Osteocyte (in vitro differentiated cells): ENCODE measurements at places on chromosomes 7 and 10.

GRCh38 chr7:51031791-51032515 lies 249.3 kb upstream of the GRB10 start:
- H3K27ac ChIP-seq = no peak overlapping the region
- H3K36me3 ChIP-seq = no peaks in the 10 kb centered on the region
- H3K27me3 ChIP-seq = no peaks in the 10 kb centered on the region
- peaks cover 78% of the 10 kb centered on the region for H3K4me1 ChIP-seq

DNA sequence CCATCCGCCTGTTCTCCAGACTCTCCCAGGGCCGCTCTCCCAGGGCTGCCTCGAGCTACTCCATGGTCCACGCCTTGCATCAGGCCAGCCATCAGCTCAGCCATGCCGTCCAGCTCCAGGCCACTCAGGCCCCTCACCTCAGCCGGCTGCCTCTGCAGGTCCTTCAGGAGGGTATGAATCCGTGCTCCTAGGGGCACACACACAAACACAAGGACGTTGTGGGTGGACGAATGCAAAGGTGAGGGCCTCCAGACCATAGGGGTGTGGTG lies 449.4 kb downstream of the PTPRN2 start:
- no peak overlapping the region for H3K27ac ChIP-seq
- H3K27me3 ChIP-seq = no peaks in the 10 kb centered on the region
- no peak for DNase-seq
- no peaks in the 10 kb centered on the region for H3K36me3 ChIP-seq
- no peaks in the 10 kb centered on the region for H3K4me1 ChIP-seq

DNA sequence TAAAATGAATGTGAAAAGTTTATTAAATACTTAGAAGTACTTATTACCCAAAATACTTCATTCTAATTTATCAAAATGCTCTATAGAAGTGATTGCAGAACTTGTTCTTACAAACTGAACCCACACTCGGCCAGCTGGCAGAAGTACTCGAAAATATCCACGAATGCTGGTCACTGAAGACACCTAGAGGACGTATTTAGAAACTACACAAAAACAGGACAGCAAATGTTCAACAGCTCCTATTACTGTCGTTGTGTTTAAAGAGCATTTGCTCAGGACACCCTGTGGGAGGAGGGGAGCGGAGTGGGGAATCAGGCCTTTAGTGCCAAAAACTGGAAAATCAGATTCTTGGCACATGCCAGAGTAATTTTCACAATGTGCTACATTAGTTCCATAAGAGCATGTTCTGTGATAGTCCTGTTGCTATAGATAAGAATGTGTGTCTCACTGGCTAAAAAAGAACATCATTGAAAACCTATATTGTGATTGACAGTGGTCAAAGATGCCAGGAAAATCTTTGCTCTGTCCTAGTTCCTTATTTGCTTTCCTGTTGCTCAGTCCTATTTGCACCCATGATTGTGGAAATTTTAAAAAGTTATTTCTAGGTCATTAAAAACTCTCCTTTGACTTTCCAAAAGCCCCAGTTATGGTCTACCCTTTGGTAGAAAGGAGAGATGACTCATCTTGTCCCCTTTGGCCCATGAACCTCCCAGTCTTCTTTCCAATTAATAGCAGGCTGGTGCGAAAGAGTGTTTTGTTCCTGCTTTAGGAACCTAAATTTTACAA lies 49.0 kb upstream of the NRBF2 start:
- H3K4me1 ChIP-seq = peaks cover 18% of the 10 kb centered on the region
- H3K27ac ChIP-seq = peak overlapping the region; percentile 52

DNA sequence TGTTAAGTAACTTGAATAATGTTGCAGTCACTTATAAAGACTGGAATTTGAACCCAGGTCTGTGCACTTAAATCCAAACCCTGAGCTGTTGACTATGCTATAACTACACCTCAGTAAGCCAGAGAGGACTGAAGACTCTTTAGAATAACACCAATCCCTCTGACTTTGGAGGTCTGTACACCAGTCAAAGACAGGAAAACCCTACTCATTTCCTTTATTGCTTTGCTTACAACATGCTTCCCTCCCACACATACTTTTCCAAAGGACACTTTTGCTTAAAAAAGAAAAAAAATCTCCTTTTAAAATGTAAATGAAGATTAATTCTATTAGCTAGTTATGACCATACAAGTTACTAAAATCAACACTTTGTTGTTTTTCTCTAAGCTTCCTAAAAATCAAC lies 184.7 kb upstream of the KCTD7 start:
- no peak overlapping the region for H3K27ac ChIP-seq
- peaks cover 3% of the 10 kb centered on the region for H3K4me1 ChIP-seq
- H3K4me3 ChIP-seq = no peak overlapping the region
- no peaks in the 10 kb centered on the region for H3K27me3 ChIP-seq
- peaks cover 9% of the 10 kb centered on the region for H3K36me3 ChIP-seq
- no peak for DNase-seq

DNA sequence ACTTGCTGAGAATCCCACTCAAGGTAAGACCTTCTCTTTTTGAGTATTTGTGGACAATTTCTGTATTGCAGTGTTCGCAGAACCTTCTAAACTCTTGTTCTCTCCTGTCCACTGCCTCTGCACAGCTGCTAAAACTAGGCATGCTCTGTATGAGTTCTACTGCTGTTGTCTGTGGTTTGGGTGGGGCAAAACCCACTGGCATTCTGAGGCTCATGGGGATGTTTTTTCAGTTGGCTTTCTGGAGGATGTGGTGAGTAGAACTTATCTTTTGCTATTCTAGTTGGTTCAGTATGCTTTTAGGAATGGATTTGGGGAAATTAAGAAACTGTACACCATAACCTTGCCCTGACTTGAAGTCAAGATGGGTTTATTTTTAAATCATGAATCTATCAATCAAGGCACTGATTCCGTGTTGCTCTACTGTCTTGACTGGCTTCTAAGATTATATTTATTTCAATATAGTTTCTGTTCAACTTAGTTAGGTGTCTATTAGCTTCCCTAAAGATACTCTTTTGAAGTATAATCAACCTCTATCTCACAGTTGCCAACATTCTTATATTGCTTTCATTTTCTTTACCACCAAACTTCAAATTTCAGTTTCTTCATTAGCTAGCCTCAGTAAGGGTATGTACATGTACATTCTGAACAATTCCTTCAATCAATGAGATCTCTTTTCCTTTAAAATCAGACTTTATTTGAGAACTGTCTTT lies 25.0 kb upstream of the C1GALT1 start:
- peaks cover 24% of the 10 kb centered on the region for H3K4me1 ChIP-seq
- H3K27ac ChIP-seq = peak overlapping the region; percentile 82
- no peak for DNase-seq
- H3K36me3 ChIP-seq = peaks cover 1% of the 10 kb centered on the region
- no peaks in the 10 kb centered on the region for H3K27me3 ChIP-seq

- H3K27me3 ChIP-seq = no peaks in the 10 kb centered on the region
- no peak overlapping the region for H3K4me3 ChIP-seq
- no peak overlapping the region for H3K27ac ChIP-seq
- no peaks in the 10 kb centered on the region for H3K4me1 ChIP-seq
Measured at GRCh38 chr10:7601023-7601656, 65.6 kb downstream of the ITIH5 start.

DNA sequence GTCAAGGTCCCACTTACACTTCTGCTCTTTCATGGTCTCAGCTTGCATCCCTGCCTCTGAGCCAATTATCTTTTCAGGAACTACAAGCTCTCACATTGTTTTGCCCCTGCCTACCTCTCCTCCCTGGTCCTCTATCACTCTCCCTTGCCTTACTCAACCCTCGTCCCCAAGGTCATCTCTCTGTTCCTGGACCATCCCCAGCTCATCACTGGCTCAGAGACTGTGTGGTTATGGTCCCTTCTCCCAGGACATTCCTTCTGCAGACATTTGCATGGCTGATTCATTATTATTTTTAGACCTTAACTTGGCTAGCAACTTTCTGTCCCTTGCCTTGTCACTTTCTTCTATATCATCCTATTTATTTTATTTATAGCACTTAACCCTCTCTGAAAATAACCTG lies 17.8 kb upstream of the GPAM start:
- no peaks in the 10 kb centered on the region for H3K36me3 ChIP-seq
- H3K4me3 ChIP-seq = no peak overlapping the region
- no peak overlapping the region for H3K27ac ChIP-seq
- no peaks in the 10 kb centered on the region for H3K27me3 ChIP-seq
- H3K4me1 ChIP-seq = no peaks in the 10 kb centered on the region
- no peak for DNase-seq

GRCh38 chr10:111108441-111108840 lies 31.6 kb downstream of the ADRA2A start:
- H3K4me3 ChIP-seq = no peak overlapping the region
- H3K36me3 ChIP-seq = no peaks in the 10 kb centered on the region
- H3K27ac ChIP-seq = no peak overlapping the region
- peaks cover 3% of the 10 kb centered on the region for H3K27me3 ChIP-seq
- no peak for DNase-seq
- H3K4me1 ChIP-seq = no peaks in the 10 kb centered on the region

DNA sequence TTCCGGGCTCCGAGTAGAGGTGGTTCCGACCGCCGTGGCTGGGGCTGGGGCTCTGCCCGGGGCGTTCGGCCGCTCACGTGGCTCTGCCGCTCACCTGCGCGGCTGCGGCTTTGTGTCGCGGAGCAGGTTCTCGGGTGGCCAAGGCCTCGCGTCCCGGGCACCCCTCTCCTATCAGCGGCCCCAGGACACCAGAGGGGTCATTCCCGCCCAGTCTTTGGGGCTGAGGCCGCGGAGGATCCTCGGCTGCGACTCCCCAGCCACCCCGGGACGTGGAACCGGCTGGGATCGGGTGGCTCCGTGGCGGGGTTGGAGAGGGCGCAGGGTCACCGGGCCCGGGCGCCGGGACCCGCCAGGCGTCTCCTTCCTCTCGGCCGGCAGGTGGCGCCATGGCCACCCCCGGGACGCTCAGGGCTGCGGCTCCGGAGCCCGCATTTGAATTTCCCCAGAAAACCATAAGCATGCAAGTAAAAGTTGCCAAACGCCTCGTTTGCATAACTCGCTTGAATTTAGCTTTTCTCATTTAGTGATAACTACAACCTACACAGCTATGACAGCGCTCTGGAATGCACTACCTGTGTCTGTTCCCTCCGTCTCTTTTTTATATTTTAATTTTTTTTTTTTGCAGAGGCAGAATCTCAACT lies 1.2 kb downstream of the COL26A1 start:
- peak overlapping the region; percentile 72 for H3K4me3 ChIP-seq
- no peak overlapping the region for H3K27ac ChIP-seq

DNA sequence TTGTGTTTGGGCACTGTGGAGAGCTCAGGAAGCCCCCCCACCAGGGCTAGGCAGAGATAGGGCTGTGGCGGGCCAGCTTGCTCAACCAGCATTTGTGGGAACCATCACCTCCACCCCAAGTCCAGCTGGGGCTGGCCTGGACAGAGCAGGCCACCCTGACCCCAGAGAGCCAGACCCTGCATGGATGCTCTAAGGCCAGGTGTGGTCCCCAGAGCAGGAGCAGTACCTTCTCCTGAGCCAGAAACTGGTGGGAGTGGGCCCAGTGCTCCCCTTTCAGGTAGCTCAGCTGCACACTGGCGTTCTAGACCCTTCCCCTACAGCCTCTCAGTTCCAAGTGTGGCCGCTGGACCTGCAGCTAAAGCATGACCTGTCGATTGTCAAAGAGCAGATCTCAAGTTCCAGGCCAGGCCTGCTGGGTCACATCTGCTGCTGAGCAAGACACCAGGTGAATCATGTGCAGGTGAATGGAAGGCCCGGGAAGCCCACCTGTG lies 57.2 kb downstream of the RASGEF1A start:
- H3K27me3 ChIP-seq = no peaks in the 10 kb centered on the region
- no peak overlapping the region for H3K4me3 ChIP-seq
- DNase-seq = no peak
- H3K4me1 ChIP-seq = peaks cover 3% of the 10 kb centered on the region
- H3K36me3 ChIP-seq = no peaks in the 10 kb centered on the region

- H3K4me3 ChIP-seq = no peak overlapping the region
- peaks cover 21% of the 10 kb centered on the region for H3K4me1 ChIP-seq
- DNase-seq = no peak
- peaks cover 2% of the 10 kb centered on the region for H3K36me3 ChIP-seq
- no peaks in the 10 kb centered on the region for H3K27me3 ChIP-seq
Measured at GRCh38 chr7:111202321-111202720, 111.4 kb downstream of the LRRN3 start.

GRCh38 chr10:59823111-59823510 lies 69.9 kb upstream of the MRLN start:
- no peak for DNase-seq
- H3K27ac ChIP-seq = no peak overlapping the region
- H3K27me3 ChIP-seq = no peaks in the 10 kb centered on the region
- no peak overlapping the region for H3K4me3 ChIP-seq
- no peaks in the 10 kb centered on the region for H3K4me1 ChIP-seq
- H3K36me3 ChIP-seq = peaks cover 9% of the 10 kb centered on the region

GRCh38 chr10:100993986-100994708 lies 5.5 kb upstream of the LZTS2 start:
- H3K4me1 ChIP-seq = peaks cover 20% of the 10 kb centered on the region
- DNase-seq = no peak
- H3K27ac ChIP-seq = no peak overlapping the region
- H3K36me3 ChIP-seq = peaks cover 14% of the 10 kb centered on the region
- no peaks in the 10 kb centered on the region for H3K27me3 ChIP-seq
- H3K4me3 ChIP-seq = no peak overlapping the region

- no peaks in the 10 kb centered on the region for H3K4me1 ChIP-seq
- DNase-seq = no peak
- H3K36me3 ChIP-seq = no peaks in the 10 kb centered on the region
- no peak overlapping the region for H3K4me3 ChIP-seq
Measured at GRCh38 chr7:4154882-4155535, 527.1 kb upstream of the FOXK1 start.

- no peak overlapping the region for H3K27ac ChIP-seq
- no peaks in the 10 kb centered on the region for H3K27me3 ChIP-seq
- H3K36me3 ChIP-seq = peaks cover 16% of the 10 kb centered on the region
- H3K4me3 ChIP-seq = no peak overlapping the region
- H3K4me1 ChIP-seq = peaks cover 13% of the 10 kb centered on the region
Measured at GRCh38 chr7:40516376-40516775, 381.6 kb downstream of the SUGCT start.

DNA sequence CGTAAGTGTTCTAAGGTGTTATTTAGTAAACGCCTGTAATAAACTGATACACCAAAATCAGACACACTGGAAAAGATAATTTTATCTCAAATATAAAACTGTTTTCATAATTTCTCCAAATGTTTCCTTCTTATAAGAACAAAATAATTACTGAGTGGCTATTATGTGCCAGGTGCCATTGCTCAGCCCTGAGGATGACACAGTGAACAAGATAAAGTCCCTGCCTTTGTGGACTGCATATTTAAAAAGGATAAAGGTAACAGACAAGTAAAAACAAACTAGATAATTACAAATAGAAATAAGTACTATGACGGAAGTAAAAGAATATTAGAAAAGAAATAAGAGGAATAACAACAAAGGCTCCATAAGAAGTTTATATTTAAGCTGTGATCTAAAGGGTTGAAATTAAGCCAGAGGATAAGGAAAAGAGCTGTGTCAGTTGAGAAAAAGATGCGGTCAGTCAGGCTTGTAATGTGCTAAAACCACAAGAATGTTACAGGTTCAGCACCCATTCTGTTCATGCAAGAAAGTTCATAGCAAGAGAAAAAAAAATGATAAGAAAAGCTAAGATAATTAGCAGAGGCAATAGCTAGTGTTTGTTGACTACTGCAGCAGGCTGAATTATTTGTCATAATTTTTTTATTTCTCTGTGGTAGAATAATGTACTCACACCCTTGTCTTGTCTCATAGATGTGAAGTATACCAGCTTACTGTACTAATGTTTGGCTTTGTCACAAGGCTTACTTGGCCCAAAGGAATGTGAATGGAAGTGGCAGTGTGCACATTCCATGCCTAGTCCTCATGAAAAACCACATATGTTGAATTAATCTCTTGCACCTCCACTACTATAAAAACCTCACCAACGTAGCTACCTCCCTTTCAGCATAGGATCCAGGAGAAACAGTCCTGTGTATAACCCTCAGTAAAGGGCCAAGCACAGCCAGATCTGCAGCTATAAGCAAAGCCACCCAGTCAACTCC lies 75.1 kb downstream of the CRPPA start:
- DNase-seq = no peak
- no peaks in the 10 kb centered on the region for H3K27me3 ChIP-seq
- peaks cover 5% of the 10 kb centered on the region for H3K36me3 ChIP-seq
- H3K4me3 ChIP-seq = no peak overlapping the region
- H3K27ac ChIP-seq = peak overlapping the region; percentile 57
- peaks cover 33% of the 10 kb centered on the region for H3K4me1 ChIP-seq
